ENCODE measurements at places on chromosomes 4 and X.

DNA sequence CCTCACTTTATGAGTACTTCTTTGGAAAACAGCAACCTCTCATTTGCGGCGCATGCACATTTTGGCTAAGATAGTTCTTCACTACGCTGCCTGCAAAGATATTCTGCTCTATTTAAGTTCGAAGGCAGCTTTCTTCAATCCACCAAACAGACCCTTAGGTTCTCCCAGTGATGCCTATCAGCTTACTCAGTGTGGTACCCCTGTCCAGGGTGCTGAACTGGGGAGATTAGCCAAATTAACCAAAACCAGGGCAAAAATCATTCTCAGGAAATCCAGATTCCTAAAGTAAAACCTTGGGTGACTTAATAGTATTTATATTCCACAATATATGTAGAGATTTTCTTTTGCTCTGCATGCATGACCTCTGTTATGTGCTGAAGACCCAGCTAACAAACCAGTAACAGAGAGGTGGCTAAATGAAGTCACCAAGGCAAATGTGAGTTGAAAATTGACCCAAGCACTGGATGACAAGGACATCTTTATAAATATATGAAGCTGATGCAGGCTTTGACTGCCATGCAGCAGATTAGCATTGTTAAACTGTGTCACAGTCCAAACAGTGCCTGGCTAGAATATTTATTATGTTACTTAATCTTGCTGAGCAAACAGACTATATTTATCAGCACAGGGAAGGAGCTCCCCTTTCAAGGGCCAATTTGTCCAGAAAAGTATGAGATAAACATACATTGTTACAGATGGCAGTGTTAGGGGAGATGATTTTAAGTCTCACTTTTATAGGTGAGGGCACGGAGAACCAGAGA lies 418.2 kb downstream of the STIM2 start:
- DNase-seq, result no peak

- DNase-seq, result no peak
Observed at GRCh38 chr4:156794863-156795262, 176.7 kb downstream of the PDGFC start.

DNA sequence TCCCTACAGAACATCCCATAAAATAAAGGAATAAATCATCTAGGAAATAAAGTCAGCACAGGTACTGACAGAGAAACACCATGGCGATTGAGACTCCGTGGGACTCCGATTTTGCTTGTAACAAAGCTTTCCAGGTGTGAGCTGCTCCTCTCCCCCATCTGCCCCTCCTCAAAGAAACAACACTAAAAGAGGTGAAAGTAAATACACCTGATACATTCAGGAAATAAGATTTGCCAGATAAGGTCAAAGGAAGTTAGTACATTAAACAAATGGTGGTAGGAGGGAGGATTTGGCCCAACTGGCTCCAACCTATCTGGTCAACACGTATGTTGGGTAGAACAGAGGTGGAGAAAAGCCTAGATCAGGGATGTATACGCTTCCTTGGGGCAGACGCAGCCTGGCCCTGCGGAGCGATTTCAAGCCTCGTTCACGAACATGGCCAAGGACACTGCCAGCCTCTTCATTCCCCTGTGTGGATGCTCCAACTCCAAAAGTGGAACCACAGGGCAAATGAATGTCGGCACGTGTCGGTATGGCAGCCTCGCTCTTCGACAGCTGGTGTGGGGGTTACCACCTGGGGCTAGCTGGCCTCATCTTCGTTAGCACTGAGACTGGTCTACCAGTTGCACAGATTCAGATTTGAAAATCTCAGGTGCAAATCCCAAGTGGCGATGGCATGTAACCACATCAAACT lies 162.5 kb downstream of the AFAP1 start:
- no peak for DNase-seq

GRCh38 chr4:8047837-8048678 lies 108.4 kb upstream of the AFAP1 start:
- no peak for DNase-seq

- DNase-seq, result peak; percentile 60
Observed at GRCh38 chr4:153152501-153153338, 51.5 kb upstream of the TRIM2 start.

DNA sequence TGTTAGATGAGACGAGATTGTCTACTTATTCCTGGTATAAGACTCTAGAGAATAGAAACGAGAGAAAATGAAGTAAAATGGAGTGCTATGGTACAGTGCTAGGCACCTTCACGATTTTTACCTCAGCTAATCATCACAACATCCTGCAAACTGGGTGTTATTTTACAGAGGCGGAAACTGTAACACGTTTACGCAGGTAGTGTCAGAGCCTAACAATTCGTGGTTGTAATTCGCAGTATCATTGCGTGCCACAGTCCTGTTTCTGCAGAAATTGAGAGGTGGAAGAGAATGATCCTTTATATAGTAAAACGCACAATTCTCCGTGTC lies 383 bp upstream of the TBC1D19 start:
- no peak for DNase-seq

GRCh38 chr4:150598909-150599308 lies 17.0 kb downstream of the MAB21L2 start:
- no peak for DNase-seq

GRCh38 chrX:81577028-81577427 lies 375.1 kb downstream of the SH3BGRL start:
- DNase-seq, result no peak

DNA sequence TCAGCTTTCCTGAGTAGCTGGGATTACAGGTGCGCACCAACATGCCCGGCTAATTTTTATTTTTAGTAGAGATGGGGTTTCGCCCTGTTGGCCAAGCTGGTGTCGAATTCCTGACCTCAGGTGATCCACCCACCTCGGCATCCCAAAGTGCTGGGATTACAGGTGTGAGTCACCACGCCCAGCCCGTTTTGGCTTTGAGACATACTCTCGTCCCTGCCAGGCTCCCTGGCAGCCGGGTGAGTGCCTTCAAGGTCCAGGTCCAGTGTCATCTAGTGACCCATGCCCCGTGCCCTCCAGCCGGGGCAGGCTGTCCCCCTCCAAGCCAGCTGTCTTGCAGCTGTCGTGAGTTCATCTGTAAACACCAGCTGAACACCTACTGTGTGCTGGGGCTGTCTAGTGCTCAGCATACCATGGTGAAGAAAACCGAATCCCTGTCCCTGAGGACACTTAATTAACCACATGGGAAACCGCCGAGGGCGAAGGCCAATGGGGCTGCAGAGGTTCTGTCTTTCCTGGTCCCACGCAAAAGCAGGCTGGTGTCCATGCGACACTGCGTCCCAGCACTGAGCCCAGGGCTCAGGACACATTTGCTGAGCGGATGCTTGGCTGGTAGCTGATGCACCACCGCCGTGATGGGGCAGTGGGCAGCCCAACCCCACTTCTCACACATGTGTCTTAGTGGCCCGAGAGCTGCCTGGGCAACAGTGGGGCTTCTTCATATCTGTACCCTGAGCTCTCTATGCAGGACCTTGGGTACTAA lies 21.9 kb downstream of the NSG1 start:
- no peak for DNase-seq

GRCh38 chrX:141662781-141663180 lies 35.8 kb downstream of the SPANXD start:
- DNase-seq, result no peak

GRCh38 chr4:90245837-90246236 lies 118.6 kb downstream of the CCSER1 start:
- DNase-seq, result no peak

- no peak for DNase-seq
Observed at GRCh38 chrX:46759645-46759974, 692 bp upstream of the SLC9A7 start.

- peak; percentile 27 for DNase-seq
Observed at GRCh38 chr4:164252286-164252685, 501.6 kb upstream of the SMIM31 start.

GRCh38 chrX:115702982-115703381 lies 142.0 kb downstream of the PLS3 start:
- no peak for DNase-seq

DNA sequence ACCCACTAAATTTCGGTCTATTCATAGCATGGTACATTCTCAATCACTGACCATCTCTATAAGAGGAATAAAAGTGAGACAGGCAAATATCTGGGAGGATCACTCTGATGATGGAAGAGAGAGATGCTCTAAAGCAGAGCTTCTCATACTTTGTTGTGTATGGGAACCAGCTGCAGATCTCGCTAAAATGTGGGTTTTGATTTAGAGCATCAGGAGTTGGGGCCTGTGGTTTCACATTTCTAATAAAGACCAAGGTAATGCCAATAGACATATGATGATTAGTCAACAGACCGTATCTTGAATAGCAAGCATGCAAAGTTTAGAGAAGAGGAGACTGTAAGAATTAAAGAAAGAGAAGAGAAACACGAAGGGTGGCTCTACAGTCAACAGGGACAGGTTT lies 107.4 kb upstream of the FTHL17 start:
- no peak for DNase-seq

GRCh38 chrX:40423299-40423698 lies 157.5 kb upstream of the ATP6AP2 start:
- DNase-seq, result peak; percentile 7

DNA sequence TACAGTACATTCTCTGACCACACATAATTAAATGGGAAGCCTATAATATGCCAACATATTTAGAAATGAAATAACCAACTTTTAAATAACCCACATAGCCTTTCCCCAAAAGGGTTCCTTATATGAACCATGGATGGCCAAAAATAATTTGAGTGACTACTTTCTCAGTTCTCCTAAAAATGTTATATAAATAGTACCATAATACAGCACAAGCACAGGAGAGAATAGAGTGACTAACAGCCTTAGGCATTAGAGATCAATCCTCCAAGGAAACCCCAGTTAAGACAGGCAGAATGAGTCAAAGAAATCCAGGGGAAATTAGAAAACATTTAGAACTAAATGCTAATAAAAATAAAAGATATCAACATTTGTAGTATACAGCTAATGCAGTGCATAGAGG lies 50.2 kb downstream of the ANKRD17 start:
- no peak for DNase-seq

- DNase-seq, result no peak
Observed at GRCh38 chr4:110867251-110867960, 244.5 kb upstream of the PITX2 start.

DNA sequence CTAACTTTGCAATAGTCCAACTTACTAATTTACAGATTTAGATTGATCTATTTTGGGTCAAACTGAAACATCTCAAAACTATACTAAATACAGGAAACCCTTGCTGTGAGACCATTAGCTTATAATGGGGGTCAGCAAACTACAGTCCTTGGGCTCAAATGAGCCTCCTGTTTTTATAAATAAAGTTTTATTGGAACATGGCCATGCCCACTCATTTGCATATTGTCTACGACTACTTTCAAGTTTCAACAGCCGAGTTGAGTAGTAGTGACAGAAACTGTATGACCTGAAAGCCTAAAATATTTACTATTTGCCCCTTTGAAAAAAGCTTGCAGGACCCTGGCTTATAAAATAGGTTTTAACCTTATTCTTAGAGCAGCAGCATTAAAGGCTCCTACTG lies 92.4 kb downstream of the C4orf51 start:
- DNase-seq, result no peak

- DNase-seq, result no peak
Observed at GRCh38 chr4:22787753-22788375, 95.1 kb downstream of the GBA3 start.

- no peak for DNase-seq
Observed at GRCh38 chr4:76630741-76631140, 195.7 kb downstream of the SHROOM3 start.

GRCh38 chrX:119646515-119646914 lies 40.3 kb upstream of the NKRF start:
- no peak for DNase-seq

DNA sequence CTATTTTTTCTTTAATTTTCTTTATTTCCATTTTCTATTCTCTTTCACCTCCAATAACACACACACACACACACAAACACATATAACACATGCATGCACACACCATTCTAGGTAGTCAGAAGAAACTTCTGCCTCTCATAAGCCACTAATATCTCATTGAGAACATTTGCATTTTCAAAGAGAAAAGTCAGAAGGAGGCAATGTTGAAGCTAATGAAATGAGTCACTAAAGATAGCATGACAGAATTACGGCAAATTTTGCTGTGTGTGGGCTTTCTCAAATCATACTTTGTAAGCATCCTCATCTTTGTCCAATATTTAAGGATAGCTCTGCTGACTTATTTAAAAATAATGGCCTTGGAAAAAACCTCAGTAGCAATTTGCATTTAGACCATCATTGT lies 291.3 kb downstream of the GUCY2F start:
- DNase-seq, result no peak

DNA sequence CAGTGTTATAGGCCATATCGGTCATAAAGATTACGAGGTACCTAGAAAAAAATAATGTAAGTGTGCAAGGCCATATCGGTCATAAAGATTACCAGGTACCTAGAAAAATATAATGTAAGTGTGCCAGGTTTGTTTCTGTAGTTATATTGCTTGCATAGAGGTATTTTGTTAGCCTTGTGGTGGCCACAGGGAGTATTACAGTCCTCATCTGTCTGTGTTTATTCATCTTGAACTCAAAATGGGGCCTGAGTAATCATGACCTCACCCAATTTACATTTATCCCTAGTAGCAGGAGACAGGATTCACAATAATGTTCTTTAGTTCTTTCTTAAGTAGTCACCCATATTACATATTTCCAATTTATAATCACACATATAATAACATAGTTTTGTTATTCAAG lies 459.7 kb downstream of the MID1IP1 start:
- no peak for DNase-seq

DNA sequence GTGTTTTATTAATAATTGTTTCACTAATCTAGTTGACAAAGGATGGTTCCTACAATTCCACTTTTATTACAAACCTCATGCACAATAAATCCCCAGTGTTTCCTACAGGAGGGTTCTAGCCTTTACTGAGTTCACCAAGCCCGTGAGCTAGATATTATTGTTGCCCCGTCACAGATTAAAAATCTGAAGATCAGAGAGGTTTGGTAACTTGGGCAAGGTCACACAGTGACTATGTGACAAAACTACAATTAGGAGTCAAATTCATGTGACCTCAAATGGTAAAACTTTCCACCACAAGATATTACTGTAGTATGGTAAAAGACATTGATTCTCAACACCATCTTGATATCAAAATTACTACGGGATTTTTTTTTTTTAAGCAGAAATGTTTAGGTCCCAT lies 124.6 kb downstream of the BTC start:
- no peak for DNase-seq

DNA sequence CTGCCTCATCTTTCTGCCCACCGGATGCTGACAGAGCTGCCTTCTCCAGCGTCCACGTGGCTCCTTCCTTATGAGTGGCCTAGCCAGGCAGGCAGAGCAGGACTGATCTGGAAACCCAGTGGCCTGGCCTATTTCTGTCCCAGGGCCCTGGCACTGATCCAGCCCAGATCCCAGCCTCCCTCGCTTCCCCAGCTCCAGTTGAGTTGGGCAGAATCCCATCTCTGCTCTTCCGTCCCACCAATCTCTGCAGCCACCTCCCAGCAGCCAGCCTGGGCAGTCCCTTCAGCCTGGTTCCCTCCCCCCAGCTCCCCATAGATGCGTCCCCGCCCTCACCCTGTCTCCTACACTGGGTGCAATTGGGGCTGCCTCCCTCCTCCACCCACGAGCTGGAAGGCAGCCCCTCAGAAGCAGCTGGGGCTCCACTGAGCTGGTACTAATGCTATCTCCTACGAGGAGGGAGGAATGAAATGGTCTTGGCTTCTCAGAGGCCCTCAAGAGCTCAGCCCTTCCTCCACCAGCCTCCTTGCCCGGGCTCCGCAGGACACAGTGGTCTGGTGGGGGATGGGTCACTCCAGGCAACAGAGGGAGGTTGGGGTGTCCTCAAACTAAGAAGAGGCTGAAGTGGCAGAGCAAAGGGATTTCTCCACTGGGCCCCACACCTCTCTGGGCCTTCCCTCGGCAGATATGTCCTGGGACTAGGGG lies 94.2 kb downstream of the PJA1 start:
- DNase-seq, result no peak

All from hypothalamus (tissue), 51 donors.